ENCODE measurements at places on chromosomes 1 and 21.

GRCh38 chr1:215589650-215590435 is 22.7 kb downstream of the KCTD3 start:
- DNase-seq = no peak

- DNase-seq = no peak
These were observed 12.2 kb upstream of the TRNAU1AP start for GRCh38 chr1:28540651-28541050.

DNA sequence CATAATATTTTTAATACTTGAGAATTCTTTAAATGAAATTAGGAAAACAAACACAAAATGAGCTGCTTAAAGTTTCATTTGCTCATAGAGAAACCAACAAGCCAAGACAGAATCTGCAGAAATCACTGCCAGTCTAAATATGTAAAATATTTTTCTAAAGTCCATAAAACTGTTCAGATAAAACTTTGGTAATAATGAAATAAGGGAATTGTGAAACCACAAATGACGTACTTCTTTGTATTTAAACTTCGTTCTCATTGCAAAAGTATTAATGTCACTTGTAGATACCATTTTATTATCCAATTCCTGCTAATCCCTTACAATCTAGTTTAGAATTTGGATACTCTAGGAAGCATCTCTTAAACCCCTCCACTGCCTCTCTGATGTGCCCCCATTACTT is 234.5 kb upstream of the NEGR1 start:
- no peak for DNase-seq

DNA sequence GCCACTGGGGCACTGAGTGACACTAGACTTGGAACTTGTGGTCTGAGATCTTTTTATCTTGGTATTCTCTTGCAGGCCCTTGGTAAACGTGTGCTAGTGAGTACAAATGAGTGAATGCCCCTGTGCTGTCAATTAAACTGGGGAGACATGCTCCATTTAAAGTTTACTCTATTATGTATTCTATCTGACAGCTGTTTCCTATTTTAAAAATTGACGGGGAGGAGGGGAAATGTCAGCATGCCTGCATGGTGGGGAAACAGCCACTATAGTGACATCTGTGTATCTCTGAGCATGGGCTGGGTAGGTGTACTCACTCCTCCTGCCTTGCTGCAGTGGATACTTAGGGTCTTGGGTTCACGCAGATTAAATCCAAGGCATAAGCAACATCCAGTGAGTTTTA is 59.0 kb upstream of the IKBKE start:
- DNase-seq = no peak

GRCh38 chr1:48055876-48056764 is 58.9 kb upstream of the TRABD2B start:
- no peak for DNase-seq

DNA sequence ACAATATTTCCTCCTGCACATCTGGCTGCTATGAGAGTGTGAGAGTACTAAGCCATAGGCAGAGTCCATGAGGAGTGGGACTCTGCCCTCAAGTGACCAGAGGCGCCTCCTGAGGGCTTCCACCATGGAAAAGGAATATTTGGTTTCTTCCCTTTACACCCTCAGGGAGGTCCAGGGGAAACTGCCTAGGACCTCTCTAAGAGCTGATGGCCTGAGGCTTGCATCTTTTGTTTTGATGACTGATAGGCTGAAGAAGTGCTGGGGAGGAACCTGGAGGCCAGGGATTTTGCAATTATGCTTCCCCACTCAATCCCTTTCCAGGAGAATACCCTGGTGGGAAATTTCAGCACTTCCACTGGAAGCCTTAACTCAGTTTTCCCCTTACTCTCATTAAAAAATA is 111.0 kb downstream of the PBX1 start:
- DNase-seq = no peak

- DNase-seq = no peak
These were observed 8.6 kb downstream of the ZRANB2 start for GRCh38 chr1:71072273-71072672.

DNA sequence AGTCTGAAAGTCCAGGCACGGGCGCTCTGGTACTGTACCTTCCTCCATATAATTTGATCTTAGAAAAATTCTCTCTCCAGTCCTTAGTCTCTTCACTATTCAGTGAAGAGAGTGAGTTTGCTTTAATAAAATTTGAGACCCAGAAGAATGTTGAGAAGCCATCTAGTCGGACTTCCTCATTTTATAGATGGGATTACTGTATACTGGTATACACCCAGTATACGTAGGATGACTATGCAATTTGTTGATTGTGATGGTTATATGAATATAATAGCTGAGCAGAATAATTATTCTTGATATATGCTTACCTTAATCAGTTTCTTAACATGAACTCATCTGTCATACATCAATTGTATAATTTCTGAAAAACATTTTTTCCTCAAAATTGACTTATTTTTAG is 328.0 kb upstream of the B3GALT2 start:
- no peak for DNase-seq

DNA sequence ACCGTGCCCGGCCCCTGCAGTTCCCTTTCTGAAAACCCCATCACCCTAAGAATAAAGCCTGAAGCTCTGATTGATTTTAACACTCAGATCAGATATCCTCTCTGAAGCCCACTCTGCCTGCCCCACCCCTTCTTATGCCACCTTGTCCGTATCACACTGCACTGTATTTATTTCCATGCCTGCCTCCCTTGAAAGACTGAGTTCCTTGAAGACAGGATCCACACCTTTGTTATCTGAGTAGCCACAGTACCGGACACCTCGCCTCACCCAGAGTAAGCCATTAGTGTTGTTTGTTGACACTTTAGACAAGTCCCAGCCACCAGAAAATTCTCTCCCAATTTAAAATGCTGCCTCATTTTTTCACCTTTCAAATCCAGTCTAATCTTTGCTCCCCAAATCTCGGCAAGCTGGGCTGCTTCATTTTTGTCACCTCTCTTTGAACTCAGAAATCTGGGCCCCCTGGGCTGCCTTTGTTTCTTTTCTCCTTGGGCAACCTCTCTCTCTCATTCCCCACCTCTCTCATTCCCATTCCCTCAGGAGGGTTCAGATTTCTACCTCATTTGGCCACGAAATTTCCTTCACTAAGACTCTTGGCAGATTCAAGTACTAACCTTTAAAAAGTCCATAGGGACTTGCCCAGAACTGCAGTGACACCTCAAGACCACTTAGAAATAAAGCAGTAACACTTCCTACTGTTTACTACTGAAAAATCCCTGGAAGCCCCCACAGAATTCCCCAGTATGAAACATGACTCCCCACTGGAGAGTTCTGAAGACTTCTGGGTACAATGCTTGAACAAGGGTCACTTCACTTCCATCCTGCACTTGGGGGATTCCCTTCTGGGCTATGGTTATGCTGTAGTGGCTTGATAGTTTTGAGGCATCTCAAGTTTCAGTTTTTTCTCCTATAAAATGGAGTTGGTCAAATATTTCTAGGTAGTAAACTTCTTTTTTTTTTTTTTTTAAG is 8.7 kb upstream of the PPP1R15B start:
- DNase-seq = no peak

- DNase-seq = no peak
These were observed 15.7 kb downstream of the ASPM start for GRCh38 chr1:197130677-197131304.

GRCh38 chr1:71093938-71094337 is 13.1 kb upstream of the ZRANB2 start:
- no peak for DNase-seq

- peak; percentile 56 for DNase-seq
These were observed 1.1 kb downstream of the RALGPS2 start for GRCh38 chr1:178726087-178726517.

DNA sequence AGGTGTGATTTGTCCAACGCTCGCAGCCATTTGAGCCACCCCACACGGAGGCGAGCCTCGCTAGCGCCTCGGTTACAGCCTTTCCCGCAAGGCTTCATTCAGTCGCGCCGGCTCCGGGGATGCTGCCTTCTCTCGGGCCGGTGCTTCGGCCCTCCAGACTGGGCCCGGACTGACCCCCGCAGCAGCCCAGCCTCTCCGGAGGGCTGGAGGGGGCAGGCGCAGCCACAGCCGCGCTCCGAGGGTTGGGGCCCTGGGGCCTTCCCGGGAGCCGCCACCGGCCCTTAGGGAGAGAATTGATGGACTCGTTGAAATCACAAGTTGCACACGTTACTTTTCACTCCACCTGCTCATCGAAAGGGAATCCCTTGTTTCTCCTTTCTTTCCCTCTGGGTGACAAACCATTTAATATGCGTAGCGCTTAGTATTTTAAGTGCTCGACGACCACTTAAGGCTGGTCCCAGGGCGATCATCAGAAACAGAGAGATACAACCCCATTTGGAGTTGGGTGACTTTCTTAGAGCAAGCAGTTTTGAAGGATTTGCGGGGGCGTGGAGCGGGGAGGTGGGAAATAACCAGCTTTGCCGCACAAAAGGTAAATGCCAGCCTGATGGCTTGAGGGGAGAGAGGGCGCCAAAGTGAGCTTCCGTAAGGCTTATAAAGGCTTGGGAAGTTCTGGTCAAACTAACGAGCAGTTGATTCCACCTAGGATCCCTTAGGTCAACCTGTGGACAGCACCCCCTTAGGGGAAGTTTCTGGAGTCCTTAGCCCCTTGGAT is 24.6 kb upstream of the ENAH start:
- DNase-seq = no peak

- DNase-seq = no peak
These were observed 989.5 kb downstream of the MRPL39 start for GRCh38 chr21:24617819-24618218.

DNA sequence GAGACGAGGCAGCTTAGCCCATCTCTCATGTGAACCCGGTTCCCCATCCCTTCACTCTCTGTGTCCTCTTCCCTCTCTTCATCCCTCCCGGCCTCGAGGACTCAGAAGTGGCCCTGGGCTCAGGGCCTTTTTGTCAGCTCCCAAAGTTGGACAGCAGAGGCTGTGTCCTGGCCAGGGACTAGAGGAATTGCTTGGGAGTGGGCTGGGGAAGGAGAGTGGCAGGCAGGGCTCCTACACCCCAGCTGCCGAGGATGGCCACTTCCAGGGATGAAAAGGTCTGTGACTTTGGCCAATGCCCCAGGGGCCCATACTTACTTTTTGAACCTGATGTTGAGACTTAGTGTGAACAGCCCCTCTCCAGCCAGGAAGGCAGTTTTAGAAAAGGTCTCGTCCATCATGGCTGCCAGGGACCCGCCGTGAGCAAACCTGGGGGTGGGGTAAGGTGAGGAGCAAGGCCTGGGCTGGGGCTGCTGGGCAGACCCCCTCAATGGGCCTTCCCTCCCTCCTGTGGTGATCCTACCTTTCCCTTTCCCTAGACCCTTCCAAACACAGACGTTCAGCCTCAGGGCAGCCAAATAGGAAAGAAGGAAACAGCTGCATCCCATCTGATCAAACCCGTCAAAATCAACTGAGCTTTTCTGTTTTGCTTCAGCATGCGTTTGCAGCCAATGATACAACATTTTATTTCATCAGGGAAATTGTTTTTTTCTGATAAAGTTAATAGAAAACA is 5.5 kb downstream of the THEM5 start:
- DNase-seq = no peak

DNA sequence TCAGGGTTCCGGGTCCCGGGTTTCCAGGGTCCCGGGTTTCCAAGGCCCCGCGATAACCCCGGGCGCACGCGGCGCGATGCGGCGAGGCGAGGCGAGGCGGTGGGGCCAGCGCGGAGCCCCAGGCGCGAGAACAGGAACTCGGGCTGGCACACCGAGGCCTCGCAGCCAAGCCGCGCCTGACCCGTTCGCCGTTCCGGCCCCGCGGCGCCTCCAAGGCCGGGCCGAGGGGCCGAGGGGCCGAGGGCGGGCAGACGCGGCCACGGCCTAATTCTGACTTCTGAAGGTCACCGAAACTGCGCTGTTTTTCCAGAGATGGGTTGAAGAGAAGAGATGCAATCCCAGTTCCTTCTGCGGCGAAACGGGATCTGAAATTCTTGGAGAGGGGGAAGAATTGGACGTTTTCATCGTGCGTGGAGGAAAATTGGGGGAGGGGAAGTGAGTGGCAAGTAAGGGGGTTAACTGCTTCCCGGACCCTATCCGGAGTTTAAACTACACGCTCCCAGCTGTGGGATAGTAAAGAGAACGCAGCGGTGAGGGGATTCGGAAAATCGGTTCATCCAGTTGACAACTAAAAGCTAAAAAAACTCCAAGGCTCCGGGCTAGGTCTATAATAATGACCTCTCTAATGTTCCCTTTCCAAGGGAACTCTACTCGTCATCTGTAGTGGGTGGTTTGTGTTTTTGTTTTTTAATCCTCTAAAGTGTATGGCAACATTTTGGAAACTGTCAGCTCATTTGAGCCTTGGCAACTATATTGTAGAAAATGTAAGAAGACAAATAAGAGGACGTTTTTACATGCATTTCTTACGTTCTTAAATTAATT is 8.2 kb downstream of the TBX15 start:
- DNase-seq = no peak

- no peak for DNase-seq
These were observed 45.8 kb upstream of the NTPCR start for GRCh38 chr1:232904566-232904965.

DNA sequence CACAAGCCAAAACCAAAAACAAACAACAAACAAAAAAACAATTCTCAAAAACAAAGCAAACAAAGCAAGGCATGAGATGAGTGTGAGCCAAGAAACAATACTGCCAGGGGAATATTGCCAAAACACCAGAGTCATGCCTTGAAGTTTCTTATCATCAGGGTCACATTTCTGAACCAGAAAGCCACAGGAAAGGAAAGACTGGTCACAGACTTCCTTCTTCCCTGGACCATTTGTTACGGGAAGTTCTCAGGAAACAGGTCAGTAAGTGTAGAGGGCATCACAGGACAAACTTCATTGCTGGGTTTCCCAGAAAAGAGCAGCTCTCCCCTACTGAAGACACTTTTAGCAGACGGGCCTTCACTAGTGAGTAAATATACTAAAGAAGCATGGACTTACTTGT is 191.2 kb downstream of the GABPA start:
- no peak for DNase-seq

Measured in activated CD4-positive, alpha-beta T cell treated with anti-CD3 and anti-CD28 coated beads for 4 hours (primary cell).